ENCODE measurements at places on chromosomes 5 and 9. TPM values are rescaled to one million over a fixed set of nuclear protein-coding genes. Genes with fewer than 3 reads are reported as not detected.

ANKRD18B gene
- not detected for total RNA-seq

CTSL gene
- 20.3 TPM for total RNA-seq

SNCAIP gene
- 73.6 TPM for total RNA-seq

GRIA1 gene
- 356 TPM for total RNA-seq

ADAMTS6 gene
- total RNA-seq = 11.9 TPM

RC3H2 gene
- total RNA-seq = 131 TPM

GABRA1 gene
- total RNA-seq = 17.2 TPM

ENTREP1 gene
- total RNA-seq = 4.1 TPM

GPR151 gene
- total RNA-seq = under 0.01 TPM

SMIM33 gene
- not detected for total RNA-seq

CCDC180 gene
- 34.1 TPM for total RNA-seq

ZBTB34 gene
- total RNA-seq = 75.7 TPM

EPB41L4B gene
- 3.4 TPM for total RNA-seq

SMC2 gene
- total RNA-seq = 24.4 TPM

FGF18 gene
- 0.63 TPM for total RNA-seq

SOHLH1 gene
- not detected for total RNA-seq

SELENOP gene
- 24.4 TPM for total RNA-seq

MVB12B gene
- total RNA-seq = 50.7 TPM

RARS1 gene
- total RNA-seq = 128 TPM

FOXD4L4 gene
- 1.6 TPM for total RNA-seq

SHROOM1 gene
- 0.94 TPM for total RNA-seq

MAN2A1 gene
- 69.5 TPM for total RNA-seq

IFNA21 gene
- total RNA-seq = not detected

C8G gene
- not detected for total RNA-seq

PJA2 gene
- total RNA-seq = 264 TPM

IFT74 gene
- 15.3 TPM for total RNA-seq

SPATA31A3 gene
- not detected for total RNA-seq

KIF24 gene
- 4.1 TPM for total RNA-seq

ARHGEF28 gene
- 8.1 TPM for total RNA-seq

EGFLAM gene
- total RNA-seq = 1.3 TPM

LIX1 gene
- 5.9 TPM for total RNA-seq

PCDHGA1 gene
- 9.1 TPM for total RNA-seq

SPTLC1 gene
- total RNA-seq = 80.4 TPM

SPINK4 gene
- total RNA-seq = not detected

ADGRV1 gene
- 631 TPM for total RNA-seq

TEX53 gene
- total RNA-seq = not detected

MELK gene
- 5.0 TPM for total RNA-seq

NR4A3 gene
- total RNA-seq = 13.5 TPM

GDA gene
- total RNA-seq = 36.0 TPM

PPIC gene
- 1.3 TPM for total RNA-seq

INSL6 gene
- total RNA-seq = not detected

BARHL1 gene
- not detected for total RNA-seq

SHC3 gene
- 68.9 TPM for total RNA-seq

DDX4 gene
- total RNA-seq = 0.31 TPM

CACFD1 gene
- 27.2 TPM for total RNA-seq

IL33 gene
- 12.8 TPM for total RNA-seq

POU5F2 gene
- total RNA-seq = 17.2 TPM

PCDHGA6 gene
- total RNA-seq = 29.1 TPM
